ENCODE measurements at places on chromosomes 6 and 20.

- DNase-seq: no peak
Observed at GRCh38 chr6:149925974-149926777, 3.3 kb upstream of the RAET1G start.

DNA sequence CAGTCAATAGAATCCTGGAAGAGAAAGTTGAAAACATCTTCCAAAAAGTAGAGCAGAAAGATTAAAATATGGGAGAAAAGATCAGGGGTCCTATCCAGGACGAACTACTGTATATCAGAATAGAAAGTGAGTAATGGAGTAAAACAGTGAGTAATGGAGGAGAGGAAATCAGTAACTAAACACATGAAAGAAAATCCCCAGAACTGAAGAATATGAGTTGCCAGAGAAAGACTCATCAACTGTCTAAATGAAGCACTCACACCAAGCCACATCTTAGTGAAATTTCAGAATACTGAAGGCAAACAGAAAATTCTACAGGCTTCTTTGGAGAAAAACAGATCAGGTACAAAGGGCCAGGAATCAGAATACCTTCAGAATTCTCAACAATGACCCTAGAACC is 14.9 kb downstream of the IL17A start:
- DNase-seq: no peak

DNA sequence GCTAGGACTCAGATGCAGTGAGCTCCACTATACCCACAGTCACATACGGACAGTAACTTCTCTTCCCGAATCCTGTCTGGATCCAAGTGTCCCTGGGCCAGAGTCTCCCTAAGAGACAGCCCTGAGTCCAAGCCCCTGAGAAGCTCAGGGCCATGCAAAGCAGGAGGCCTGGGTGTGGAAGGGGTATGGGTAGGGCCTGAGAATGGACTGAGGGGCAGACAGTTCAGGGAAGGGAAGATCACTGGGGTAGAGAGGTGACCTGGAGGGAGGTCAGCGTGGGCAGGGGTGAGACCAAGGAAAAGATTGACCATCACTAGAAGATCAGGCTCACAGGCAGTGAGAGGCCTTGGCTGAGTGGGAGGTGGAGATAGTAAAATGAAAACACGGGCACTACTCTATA is 8.8 kb downstream of the RPS6KA2 start:
- no peak for DNase-seq

DNA sequence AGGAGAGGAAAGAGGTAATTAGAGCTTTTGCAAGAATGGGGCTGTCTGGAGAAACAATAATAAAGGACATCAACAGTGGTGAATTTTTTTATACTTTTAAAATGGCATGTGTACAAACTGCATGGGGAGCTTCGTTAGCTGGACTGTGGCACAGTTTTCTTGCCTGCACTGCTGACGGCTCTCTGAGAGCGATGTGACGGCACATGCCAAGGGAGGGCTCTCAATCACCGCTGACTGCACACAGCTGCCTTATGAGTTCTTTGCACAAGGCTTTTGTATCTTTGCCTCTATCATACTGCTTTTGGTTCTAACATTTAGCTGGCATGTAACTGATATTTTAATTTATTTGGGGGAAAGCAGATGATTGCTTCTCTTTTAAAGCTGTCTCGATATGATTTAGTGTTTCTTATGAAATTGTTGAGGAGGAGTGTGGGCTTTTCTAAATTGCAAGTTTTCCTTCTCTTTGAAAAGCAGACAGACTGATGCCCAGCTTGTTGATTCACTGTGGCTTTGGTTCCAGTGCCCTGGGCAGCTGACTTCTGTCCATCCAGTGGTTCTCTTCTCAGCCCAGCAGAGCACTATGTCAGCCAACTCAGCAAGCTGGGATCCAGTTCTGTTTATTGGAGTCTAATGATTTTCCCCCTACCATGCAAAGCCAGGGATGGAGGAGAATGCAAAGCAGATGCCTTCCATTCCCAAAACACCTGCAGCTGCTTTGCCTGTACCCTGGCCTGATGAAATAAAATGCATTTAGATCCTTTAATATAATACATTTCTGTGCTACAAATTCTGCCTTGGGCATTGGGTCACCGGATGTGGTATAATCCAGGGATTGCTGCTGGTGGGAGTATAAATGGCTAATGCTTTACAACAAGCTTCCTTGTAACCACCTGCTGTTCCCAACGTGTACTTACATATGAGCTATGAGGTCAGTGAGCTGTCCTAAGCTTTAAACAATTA is 323.9 kb downstream of the ZFAND3 start:
- DNase-seq: no peak

- DNase-seq: no peak
Observed at GRCh38 chr20:7327810-7328209, 560.3 kb downstream of the BMP2 start.

DNA sequence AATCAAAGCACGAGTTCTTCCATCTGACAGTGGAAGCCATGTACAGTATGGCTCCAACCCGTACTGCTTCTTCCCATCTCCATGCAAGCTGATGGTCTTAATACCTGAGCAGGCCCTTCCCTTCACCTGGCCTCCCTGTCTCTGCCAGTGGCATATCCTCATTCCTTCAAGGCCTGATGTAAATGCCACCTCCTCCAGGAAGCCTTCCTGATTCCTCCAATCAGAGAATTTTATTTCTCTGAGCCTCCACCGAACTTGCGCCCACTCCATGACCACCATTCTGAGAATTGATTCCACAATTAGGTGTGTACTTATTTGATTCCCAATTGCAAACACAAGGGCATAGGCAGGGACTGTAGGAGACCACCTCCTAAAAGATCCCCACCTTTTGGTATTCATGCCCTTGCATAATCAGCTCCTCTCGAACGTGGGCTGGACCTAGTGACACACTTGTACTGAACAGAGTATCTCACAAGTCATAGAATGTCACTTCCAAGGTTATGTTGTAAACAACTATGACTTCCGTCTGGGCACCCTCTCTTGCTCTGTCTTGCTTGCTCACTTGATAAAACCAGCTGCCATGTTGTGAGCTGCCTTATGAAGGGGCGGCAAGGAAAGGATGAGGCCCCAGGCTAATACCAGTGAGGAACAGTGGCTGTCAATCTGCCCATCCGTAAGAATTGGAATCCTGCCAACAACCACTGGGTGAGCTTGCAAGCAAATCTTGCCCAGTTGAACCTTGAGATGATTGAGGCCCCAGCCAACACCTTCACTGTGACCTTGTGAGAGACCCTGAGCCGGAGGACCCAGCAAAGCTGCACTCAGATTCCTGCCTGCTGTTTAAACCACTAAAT is 38.8 kb downstream of the CPNE5 start:
- no peak for DNase-seq
